ENCODE measurements at places on chromosomes 3 and 15. TPM values are rescaled to one million over a fixed set of nuclear protein-coding genes. Genes with fewer than 3 reads are reported as not detected.

The HDC gene
- total RNA-seq: 0.50 TPM

The EHHADH gene
- 19.8 TPM for total RNA-seq

The TRMT10C gene
- total RNA-seq: 22.2 TPM

- DNase-seq: no peak
These were observed 6.2 kb upstream of the SEMA3B start for GRCh38 chr3:50262778-50263177.

DNA sequence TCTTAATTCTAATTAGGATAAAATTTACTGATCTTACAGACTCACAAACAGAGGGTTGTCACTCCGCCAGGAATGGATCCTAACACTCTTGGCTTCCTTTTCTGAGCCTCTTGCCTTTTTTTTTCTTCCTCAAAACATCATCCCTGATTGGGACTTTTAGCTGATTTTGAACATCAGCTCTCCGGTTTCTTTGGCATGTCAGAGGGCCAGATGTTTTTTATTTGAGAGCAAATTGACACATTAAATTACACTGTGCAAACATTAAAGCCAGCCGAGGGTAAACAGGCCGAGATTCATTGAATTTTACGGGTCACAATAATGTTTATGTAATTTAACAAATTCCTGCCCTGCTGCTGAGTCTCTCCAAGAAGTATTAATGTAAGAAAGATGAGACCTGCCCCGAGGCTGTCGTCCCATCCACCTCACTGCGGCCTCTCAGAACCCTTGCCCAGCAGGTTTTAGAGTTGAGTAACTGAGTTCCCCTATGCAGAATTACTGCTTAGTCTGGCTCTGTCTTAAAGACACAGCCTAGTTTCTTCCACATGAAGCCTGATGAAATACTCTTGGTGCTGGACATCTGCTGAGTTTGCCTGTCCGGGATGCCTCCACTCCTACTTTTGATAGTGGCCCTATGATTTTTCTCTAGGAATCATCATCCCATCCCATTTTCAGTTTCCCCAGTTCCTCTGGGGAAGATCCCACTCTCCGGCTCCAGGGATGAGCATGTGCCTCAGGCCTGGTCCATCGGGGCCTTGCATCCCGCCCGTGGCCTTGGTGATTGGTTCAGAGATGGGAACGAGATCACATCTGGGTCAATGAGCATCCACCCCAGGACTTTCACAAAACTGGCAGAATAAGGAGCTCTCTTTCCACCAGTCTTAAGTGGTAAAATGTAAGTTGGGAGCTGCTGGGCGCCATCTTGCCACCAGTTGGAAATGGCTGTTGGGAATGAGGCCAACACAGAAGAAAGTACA, 226.6 kb upstream of the TLE3 start:
- DNase-seq: no peak

DNA sequence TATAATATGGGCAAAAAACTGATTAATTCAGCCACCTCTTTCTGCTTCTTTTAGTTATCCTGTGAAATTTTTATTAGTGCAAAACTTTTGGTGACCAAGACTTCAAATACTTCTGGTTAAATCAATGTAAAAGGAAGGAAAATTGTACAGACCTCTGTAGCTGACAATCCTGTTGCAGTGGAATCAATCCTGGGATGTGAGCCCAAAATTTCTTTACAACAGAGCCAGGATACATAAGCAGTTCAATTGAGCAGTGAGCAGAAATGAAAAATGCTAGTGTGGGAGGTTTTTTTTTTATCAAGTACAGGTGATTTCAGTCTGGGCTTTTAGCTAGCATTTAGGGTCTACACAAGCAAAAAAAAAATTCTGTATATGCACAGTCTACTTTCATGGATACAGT, 398.0 kb downstream of the OTOL1 start:
- DNase-seq: no peak

GRCh38 chr3:38648659-38649499, 608 bp downstream of the SCN5A start:
- DNase-seq: no peak

DNA sequence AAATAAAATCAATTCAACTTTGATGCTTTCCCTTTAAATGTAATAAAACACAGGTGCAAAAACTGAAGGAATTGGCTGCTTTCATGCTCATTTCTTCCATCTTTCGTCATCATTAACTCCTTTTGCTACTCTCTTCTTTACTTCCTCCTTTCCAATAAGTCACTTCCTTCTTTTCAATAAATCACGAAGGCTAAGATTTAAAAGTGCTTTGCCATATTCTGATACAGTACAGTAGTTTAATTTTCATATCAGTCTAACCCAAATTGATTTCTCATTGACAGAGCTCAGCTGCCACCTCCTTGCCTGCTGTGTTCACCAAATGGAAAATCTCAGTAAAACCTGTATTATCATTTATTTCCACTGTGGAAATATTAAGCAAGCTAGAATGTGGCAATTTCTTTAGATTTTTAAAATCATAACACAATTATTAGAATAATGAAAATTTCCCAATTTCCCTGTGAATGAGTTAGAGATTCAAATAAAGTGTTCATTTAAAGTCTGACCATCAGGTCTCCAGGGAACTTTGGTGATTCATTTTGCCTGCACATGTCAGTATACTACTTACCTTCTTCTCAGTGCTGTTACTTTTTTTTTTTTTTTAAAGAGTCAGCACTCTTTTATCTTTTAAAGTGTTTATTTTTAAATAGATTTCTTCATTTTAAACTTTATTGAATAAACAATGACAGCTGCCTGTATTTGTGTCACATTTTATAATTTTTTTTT, 41.6 kb downstream of the NANOGP8 start:
- no peak for DNase-seq

Data from heart right ventricle (tissue), 16 donors.